Heart left ventricle (tissue), 16 donors: ENCODE measurements at places on chromosomes 5 and 9. TPM values are rescaled to one million over a fixed set of nuclear protein-coding genes. Genes with fewer than 3 reads are reported as not detected.

GRCh38 chr9:114061830-114062474 is 16.1 kb downstream of the AMBP start:
- DNase-seq, result no peak

GRCh38 chr9:131080589-131080988 is 15.7 kb upstream of the AIF1L start:
- DNase-seq, result no peak

DNA sequence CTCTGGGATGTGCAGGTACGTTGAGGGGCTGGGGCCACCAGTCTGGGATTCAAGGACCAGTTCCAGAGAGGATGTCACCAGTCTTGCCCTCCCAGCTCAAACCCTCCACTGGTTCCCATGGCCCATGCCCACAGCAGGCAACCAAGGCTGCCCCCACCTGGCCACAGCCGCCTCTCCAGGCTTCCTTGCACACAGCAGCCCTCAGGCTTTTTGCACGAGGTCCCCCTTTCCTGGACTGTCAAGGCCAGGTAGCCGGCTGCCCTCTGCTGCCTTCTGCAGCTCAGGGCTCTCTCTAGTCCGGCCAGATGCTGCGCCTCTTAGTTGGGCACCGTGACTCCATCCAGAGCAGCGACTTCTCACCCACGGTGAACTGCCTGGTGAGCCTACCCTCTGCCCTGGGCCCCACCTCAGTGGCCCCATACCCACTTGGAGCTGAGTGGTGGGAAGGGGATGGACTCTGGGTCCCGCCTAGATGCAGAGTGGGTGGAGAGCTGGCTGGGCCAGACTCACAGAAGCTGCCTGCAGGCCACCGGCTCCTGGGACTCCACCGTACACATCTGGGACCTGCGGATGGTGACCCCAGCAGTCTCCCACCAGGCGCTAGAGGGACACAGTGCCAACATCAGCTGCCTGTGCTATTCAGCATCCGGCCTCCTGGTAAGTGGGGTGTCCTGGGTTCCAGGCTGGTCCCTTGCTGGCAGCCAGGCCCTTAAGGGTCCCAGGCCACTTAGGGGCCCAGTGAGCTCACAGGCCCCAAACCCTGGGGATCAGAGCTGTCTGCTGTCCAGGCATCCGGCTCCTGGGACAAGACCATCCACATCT is 2.9 kb downstream of the WDR38 start:
- no peak for DNase-seq

- no peak for DNase-seq
Measured at GRCh38 chr5:16464231-16464630, 1.4 kb downstream of the ZNF622 start.

- no peak for DNase-seq
Measured at GRCh38 chr5:83475391-83475863, 3.9 kb downstream of the VCAN start.

GRCh38 chr5:172505403-172505759 is 51.1 kb upstream of the SH3PXD2B start:
- DNase-seq, result no peak

DNA sequence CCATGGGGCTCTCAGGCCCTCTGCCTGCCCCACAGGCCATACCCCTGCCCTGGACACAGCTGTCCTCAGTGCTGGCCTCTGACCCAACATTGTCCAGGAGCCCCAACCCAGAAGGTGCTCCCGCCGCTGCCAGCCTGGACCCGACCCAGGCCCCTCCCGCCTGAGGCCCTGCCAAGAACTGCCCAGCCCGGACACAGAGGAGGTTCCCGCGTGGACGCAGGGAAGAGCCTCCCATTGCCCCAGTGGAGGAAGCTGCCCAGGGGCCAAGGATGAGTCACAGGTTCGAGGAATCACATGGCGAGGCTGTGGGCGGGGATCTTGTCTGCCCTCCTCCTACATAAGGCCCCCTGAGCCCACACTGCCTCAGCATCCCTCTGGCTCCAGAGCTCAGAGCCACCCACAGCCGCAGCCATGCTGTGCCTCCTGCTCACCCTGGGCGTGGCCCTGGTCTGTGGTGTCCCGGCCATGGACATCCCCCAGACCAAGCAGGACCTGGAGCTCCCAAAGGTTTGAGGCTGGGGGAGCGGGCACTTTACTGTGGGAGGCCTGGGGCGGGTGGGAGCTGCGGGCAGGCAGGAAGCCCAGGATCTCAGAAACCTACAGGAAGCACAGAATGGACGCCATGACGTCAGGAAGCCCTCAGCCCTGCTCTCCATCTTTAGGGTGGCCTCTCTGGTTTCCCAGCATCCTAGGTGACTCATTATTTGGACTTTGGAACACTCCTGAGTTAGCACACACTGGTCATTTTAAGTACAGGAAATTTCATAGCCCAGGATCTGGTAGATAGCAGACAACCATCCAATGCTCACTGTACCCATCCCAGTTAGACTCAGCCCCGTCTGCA is at the start of gene PAEP:
TSS of gene PAEP (plus strand) at position 366 of the 844 bp plus-strand sequence.
- no peak for DNase-seq

DNA sequence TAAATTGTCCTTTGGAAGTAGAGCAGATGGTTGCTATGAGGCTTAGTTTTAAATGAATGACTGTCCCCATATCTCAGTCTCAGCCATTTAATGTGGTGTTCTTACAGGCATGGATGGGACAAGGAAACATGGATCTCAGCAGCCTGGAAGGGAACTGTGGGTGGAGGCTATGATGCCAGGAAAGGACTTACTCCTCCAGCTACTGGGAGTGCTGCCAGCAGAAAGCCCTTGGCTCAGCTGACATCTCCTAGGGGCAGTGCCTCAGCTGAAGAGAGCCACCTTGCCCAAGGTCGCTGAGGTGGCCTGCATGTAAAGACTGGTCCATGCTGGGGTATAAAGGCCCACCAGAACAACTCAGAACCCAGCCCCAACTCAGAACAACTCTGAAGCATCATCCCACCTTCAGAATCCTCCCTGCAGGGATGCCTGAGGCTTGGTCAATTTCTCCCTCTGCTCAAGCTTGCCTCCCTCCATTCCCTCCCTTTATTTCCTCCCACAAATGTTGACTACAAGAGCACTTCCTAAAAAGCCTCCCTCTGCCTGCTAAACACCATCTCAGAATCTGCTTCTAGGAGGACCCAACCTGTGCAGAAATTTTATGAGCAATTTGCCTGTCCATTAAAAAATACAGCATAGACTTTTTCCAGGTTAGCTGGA is 1.8 kb upstream of the PDE8B start:
- no peak for DNase-seq

- no peak for DNase-seq
Measured at GRCh38 chr5:21665524-21665923, 1187.6 kb downstream of the CDH12 start.

DNA sequence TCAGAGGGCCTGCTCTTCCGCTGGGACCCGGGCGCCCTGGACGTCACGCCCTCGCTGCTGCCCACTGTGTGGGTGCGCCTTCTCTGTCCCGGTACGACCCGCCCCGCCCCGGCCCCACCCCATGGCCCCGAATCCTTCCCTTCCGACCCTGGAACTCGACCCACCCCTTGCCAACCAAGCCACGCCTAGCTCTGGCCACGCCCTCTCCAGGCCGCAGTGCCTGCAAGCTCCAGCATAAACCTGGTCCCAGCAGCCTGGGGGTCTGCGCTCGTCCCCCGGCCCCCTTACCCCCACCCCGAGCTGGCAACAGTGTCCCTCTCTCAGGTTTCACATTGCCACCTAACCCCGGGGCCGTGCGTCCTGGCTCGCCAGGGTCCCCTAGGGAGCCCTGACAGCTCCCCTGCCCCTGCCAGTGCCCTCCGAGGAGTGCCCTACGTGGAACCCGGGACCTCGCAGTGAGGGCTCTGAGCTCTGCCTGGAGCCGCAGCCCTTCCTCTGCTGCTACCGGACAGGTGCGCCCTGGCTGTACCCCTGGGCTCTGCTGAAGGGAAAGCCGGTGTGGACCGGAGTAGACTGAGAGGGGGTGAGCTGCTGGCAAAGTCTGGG is 3.4 kb downstream of the ADGRD2 start:
- DNase-seq, result no peak

The GRAMD2B gene
- 28.2 TPM for total RNA-seq

The SPINK6 gene
- total RNA-seq, result not detected
